ENCODE measurements at places on chromosomes 1 and 21. TPM values are rescaled to one million over a fixed set of nuclear protein-coding genes. Genes with fewer than 3 reads are reported as not detected.
A peak's percentile ranks its signal among the peaks of the same experiment; 100 is the strongest.

- H3K27ac ChIP-seq, result no peak overlapping the region
- H3K36me3 ChIP-seq, result no peaks in the 10 kb centered on the region
- no peaks in the 10 kb centered on the region for H3K27me3 ChIP-seq
- DNase-seq, result no peak
Observed at GRCh38 chr21:18411565-18411964, 8.0 kb upstream of the TMPRSS15 start.

DNA sequence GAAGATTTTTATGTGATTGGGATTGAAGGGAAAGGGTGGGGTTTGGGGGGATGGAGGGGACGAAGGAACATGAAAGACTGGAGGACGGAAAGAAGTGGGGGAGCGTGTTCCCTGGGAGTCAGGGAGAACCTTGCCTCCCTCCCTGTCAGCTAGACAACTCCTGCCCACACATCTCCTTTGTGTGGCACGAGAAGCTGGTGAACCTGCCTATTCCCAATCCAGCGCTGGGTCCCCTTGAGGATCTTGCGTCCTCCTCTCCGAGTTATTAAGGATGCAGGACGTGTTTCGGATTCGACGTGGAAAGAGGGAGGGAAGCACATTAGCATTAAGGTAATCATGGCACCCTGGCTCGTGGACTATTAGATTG lies 1.4 kb downstream of the LRRC7 start:
- no peaks in the 10 kb centered on the region for H3K4me1 ChIP-seq
- H3K4me3 ChIP-seq, result peak overlapping the region; percentile 44
- no peak overlapping the region for H3K27ac ChIP-seq
- no peak for DNase-seq

RIMKLA gene
- 0.27 TPM for total RNA-seq

MNDA gene
- not detected for total RNA-seq

VHLL gene
- total RNA-seq, result not detected
